ENCODE measurements at places on chromosomes 2 and 18. TPM values are rescaled to one million over a fixed set of nuclear protein-coding genes. Genes with fewer than 3 reads are reported as not detected.

- DNase-seq = no peak
Measured at GRCh38 chr2:238097988-238098871, 1.9 kb upstream of the ESPNL start.

- DNase-seq = no peak
Measured at GRCh38 chr2:24456599-24457556, 34.2 kb upstream of the NCOA1 start.

DNA sequence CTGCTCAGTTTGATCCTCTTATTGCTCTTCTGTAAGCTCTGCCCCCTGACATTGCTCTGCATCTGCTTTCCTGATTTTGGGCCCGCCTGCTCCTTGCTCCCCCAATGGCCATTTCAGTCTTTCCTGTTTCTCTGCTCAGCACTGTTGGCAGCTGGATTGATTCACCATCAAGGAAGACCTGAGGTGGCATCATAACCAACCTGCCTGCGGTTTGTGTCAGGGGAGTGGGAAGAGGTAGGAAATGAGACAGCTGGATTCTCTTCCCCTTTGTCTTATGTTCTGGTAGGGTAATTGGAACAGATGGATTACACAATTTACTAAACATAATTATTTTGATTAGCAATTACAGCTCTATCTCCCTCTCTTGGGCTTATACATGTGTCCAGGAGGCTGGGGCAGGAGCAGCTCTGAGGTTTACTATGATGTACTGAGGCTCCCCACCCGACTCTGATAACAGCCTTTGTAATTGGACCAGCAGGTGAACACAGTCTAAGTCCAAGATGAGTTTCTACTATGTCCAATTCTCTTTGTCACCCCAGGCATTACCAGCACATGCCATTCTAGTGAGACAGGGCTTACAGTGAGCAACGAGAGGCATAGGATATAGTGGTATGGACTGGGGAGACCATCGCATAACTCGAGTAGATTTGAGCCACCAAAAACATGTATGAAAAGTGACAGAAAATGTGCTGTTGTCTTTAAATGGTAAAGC lies 151.8 kb upstream of the MMADHC start:
- no peak for DNase-seq

DNA sequence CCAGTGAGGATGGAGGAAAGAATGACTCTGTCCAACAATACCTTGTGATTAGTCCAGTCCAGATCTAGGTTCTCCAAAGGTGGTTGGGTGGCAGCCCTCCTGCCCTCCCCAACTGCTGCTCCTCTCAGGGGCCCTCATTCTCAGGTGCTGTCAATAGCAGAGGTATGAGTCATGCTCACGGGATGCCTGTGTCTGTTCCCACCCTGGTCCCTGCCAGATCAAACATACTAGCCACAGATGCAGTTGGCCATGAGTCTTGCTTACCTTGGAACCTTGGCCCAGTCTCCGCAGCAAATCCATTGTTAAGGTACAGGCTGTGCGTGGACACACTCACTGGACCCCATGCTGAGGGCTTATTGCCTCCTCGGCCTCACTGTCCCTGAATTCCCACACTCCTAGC lies 24.9 kb upstream of the RPIA start:
- DNase-seq = no peak

GRCh38 chr2:161283926-161284325 lies 24.3 kb upstream of the PSMD14 start:
- no peak for DNase-seq

DNA sequence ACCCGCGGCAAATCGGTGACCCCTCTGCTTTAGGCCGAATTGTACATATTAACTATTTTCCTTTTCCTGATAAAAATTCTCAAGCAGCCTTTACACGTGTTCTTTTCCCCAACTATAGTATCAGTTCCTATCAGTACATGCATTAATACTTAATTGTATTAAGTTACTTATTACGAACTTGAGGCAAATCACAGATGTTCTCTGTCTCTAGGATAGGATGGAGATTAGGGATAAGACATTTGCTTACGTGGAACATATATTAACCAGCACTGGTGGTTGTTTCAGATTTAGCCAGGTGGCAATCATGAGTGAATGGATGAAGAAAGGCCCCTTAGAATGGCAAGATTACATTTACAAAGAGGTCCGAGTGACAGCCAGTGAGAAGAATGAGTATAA lies 675 bp downstream of the GEMIN6 start:
- no peak for DNase-seq

GRCh38 chr18:50117863-50118262 lies 77.1 kb downstream of the MYO5B start:
- no peak for DNase-seq

GRCh38 chr2:145018502-145018901 lies 498.6 kb upstream of the ZEB2 start:
- DNase-seq = no peak

GRCh38 chr2:239944694-239945551 lies 80.2 kb downstream of the NDUFA10 start:
- no peak for DNase-seq

DNA sequence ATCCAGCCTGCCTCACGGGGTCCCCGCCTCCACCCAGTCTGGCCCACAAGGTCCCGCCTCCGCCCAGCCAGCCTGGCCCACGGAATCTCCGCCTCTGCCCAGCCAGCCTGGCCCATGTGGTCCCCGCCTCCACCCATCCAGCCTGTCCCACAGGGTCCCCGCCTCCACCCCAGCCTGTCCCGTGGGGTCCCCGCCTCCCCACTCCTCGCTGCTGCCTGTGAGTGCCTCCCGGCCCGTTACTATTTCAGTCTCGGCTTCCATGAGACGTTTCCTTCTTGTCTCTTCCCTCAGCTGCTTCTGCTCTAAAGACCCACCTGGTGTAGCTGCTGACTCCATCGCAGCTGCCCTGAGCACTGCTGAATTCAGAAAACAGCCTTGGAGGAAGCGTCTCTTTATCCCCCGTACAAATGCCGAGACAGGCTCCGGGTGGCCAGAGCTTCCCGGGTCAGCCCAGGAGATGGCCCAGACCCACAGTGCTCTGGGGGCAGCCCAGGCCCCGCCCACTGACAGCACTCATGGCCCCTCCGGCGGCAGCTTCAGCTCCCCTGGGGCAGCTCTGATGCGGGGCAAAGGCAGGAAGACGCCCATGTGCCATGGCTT lies 69.8 kb downstream of the NFATC1 start:
- no peak for DNase-seq

DNA sequence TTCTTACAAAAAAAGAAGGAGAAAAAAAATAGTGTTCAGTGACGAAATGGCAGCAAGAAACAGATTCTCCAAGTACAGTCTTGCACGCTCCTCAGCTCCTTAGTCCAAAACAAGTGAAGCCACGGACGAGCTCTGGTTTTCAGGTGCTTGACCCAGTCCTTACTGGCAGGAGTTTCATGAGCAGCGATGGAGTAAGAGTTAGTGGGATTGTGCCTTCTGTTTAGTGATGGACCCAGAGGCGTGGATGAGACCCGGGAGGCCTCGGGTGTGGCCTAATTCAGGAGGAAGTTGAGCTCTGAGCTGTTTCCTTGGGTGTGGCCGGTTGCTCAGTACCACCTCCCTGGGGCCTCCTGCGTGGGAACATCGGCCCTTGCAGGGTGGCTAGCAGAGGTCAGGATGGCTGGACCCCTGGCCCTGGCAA lies 52.0 kb downstream of the KIF5C start:
- no peak for DNase-seq

DNA sequence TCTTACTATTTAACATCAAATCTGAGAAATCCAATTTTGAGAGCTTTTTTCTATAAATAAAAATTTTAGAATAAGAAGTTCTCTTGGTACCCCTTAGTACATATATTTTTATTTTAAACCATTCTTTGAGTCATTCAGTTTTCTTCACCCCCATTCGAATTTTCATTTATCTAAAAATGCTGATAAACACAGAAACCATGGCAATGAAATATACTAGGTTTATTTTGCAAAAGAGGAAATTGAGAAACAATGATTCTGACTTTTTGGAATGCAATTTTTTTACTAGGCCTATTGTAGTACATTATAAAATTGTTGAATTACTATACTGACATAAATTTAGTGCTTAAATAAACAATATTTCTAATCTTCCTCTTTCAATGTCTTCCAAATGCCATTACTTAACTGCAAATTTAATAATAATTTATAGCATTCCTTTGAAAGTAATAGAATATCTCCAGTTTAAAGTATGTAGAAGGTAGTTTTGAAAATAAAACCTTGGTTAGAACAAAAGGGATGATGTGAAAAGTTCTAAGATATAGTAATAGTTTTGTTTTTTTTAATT lies 46.3 kb downstream of the TANK start:
- DNase-seq = no peak

GRCh38 chr2:95275151-95275515 lies 884 bp downstream of the PROM2 start:
- DNase-seq = peak; percentile 36

DNA sequence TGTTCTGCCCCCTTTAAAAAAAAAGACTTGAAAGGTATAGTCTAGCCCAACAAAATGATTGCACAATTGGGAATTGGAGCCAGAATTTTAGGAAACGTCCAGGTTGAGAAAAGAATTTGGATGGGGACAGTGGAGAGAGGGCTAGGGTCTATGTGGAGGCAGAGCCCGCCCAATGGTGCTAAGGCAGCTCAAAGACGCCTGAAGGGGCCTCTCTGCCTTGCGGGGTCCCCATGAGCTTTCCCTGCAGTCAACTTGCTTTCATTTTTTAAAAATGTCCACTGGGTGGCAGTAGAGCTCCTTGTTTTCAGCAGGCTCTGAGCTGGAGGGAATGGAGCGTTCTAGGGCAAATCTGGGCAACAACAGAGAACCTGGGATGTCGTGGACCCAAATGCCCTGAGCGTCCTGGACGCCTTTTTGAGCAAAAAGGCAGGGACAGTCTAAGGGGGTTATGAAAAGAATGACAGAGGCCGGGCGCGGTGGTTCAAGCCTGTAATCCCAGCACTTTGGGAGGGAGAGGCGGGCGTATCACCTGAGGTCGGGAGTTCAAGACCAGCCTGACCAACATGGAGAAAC lies 40.2 kb upstream of the ITM2C start:
- no peak for DNase-seq

DNA sequence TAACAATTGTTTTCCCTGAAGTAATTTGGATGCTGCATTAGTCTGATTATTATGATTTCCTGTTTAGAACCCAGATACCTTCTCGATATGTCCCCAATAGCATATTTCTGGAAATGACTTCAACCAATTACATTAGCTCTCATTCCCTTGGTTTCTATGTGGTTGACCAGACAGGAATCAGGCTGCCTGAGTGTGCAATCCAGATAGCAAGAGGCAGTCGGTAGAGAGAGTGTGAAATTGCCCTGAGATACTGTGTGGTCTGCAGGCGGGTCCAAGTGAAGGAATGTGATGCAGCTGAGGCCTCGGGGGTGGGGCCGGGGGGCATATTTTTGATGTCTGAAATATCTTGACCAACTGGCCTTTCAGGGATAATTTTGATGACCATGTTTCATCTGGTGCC lies 143.9 kb upstream of the ITGA6 start:
- no peak for DNase-seq

GRCh38 chr2:44130441-44130840 lies 38.2 kb upstream of the PPM1B start:
- DNase-seq = no peak

GRCh38 chr2:233792720-233793119 lies 14.6 kb downstream of the MROH2A start:
- no peak for DNase-seq

- DNase-seq = no peak
Measured at GRCh38 chr2:242044313-242044590, 174.7 kb downstream of the RTP5 start.

GRCh38 chr2:28348921-28349320 lies 43.7 kb upstream of the FOSL2 start:
- DNase-seq = no peak

GRCh38 chr2:67515538-67515937 lies 118.4 kb downstream of the ETAA1 start:
- no peak for DNase-seq

DNA sequence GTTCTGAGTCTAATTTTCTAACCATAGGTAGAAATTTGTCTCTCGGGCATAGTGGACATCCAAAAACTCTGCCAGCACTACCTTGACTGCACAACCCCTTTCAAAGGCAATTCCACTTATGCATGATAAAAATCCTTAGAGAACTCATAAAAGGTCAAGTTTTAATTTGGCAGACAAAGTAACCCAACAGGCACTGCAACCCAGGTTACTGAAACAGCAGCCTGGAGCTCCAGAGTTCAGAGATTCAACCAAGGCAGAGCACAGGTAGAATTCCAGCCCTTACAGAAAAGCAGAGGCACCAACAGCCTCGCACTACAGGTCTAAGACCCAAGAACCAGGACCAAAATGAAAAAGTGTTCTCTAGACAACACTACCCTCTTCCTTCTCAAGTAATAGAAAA lies 1.8 kb downstream of the DTNB start:
- no peak for DNase-seq

DNA sequence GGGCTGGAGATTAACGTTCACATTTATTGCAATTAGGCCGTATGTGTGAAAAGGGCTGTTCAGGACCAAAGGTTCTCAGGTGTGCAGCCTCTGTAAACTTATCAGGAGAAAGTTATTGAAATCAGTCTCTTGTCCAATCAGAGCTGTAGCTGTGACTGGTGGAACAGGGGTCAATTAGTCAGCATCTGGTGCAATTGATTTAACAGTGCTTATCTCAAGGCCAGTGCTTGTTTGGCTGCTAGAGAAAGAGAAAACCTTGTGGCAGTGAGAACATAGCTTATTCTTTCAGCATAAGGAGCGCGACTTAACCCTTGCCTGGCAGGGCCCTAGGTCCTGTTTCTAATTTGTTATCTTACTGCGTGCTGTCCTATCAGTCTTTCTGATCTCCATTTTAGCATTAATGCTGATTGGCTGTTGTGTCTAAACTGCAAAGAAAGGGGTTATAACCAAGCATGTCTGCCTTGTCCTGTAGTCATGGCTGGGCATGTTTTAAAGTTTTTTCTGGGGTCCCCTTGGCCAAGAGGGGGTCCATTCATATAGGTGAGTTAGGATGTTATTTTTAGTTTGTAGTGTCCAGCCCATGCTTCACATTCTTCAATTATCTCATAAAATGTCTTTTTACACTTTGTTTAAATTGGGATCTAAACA lies 66.4 kb downstream of the CYB5A start:
- DNase-seq = no peak

GRCh38 chr2:27093430-27094352 lies 7.1 kb downstream of the KHK start:
- DNase-seq = no peak

DNA sequence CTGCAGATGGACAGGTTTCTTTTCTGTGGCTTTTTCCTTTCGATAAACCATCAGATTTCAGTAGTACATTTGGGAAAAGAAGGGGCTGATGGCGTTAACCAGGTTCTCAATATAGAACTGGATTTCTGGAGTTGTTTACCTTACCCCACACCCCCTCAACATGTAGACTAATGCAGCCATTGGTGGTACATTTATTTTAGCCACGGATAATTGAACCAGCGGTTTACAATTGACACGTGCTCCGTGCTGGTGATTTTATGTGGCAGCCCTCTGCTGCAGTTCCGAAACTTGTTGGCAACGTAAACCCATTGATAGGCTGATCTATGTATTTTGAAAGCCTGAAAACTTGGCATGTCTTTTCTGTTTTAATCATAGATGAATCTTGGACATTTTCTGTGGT lies 5.4 kb downstream of the SOX11 start:
- no peak for DNase-seq

GRCh38 chr2:239920693-239921365 lies 104.3 kb downstream of the NDUFA10 start:
- DNase-seq = no peak

The CTDP1 gene
- 22.3 TPM for total RNA-seq

The MAP2 gene
- total RNA-seq = 7.2 TPM

The CTAGE1 gene
- 0.07 TPM for total RNA-seq

The PROM2 gene
- 20.3 TPM for total RNA-seq

The DPP4 gene
- total RNA-seq = 8.2 TPM

The AOX1 gene
- total RNA-seq = 2.2 TPM

The TPRKB gene
- total RNA-seq = 35.5 TPM

The CHRND gene
- total RNA-seq = not detected

The DES gene
- total RNA-seq = 37.0 TPM

The BABAM2 gene
- total RNA-seq = 43.5 TPM

The ACVR1C gene
- 0.14 TPM for total RNA-seq

The KIF3C gene
- 39.5 TPM for total RNA-seq

The SPC25 gene
- total RNA-seq = 10.1 TPM

Data from mesothelial cell of epicardium (in vitro differentiated cells).